IMR-90 (cell line): ENCODE measurements at places on chromosomes 1 and 21. TPM values are rescaled to one million over a fixed set of nuclear protein-coding genes. Genes with fewer than 3 reads are reported as not detected.

TYW3 gene
- 16.5 and 23.9 TPM in 2 replicates for total RNA-seq

S100A5 gene
- 0.56 TPM in 1 of 2 replicates, not detected in the other for total RNA-seq

BCAR3 gene
- total RNA-seq, result 46.4 TPM in 2 replicates

S100A7 gene
- total RNA-seq, result not detected in 2 replicates

S100A8 gene
- total RNA-seq, result not detected in 2 replicates

GBP1 gene
- total RNA-seq, result 108 and 118 TPM in 2 replicates

CALML6 gene
- not detected in 2 replicates for total RNA-seq

MYOG gene
- not detected in 2 replicates for total RNA-seq

RUNX3 gene
- not detected in 2 replicates for total RNA-seq

NBPF20 gene
- total RNA-seq, result 2.9 and 3.1 TPM in 2 replicates

ZNF695 gene
- 0.54 and 1.1 TPM in 2 replicates for total RNA-seq

CD48 gene
- not detected in 2 replicates for total RNA-seq

ASAP3 gene
- total RNA-seq, result 15.3 and 18.6 TPM in 2 replicates

SH3BGR gene
- 1.1 and 1.6 TPM in 2 replicates for total RNA-seq

ZNF644 gene
- 45.3 and 66.7 TPM in 2 replicates for total RNA-seq

RIPPLY3 gene
- total RNA-seq, result not detected in 2 replicates

FH gene
- total RNA-seq, result 78.7 and 101 TPM in 2 replicates

SEC22B gene
- total RNA-seq, result 57.4 and 78.9 TPM in 2 replicates

KCNJ6 gene
- total RNA-seq, result under 0.01 TPM in 2 replicates

CYP4A22 gene
- not detected in 2 replicates for total RNA-seq

FAM72C gene
- total RNA-seq, result 0.72 and 0.83 TPM in 2 replicates

ALPL gene
- 0.54 and 0.56 TPM in 2 replicates for total RNA-seq

GJA8 gene
- total RNA-seq, result not detected in 2 replicates

MSH4 gene
- under 0.01 TPM in 2 replicates for total RNA-seq

DUSP23 gene
- 4.1 and 4.2 TPM in 2 replicates for total RNA-seq

EPHA10 gene
- not detected in 2 replicates for total RNA-seq

GBP6 gene
- total RNA-seq, result not detected in 2 replicates

GABRD gene
- not detected in 2 replicates for total RNA-seq

COL11A1 gene
- 5.2 and 10.0 TPM in 2 replicates for total RNA-seq

LAMC1 gene
- 361 and 394 TPM in 2 replicates for total RNA-seq

ILDR2 gene
- under 0.01 TPM in 2 replicates for total RNA-seq

SMG7 gene
- total RNA-seq, result 20.8 and 22.6 TPM in 2 replicates

HSD11B1 gene
- 0.28 and 0.72 TPM in 2 replicates for total RNA-seq

ARHGAP30 gene
- total RNA-seq, result not detected in 2 replicates

LDLRAP1 gene
- total RNA-seq, result 3.6 and 4.5 TPM in 2 replicates

LAPTM5 gene
- under 0.01 TPM in 1 of 2 replicates, not detected in the other for total RNA-seq

CAMK2N1 gene
- 10.2 and 28.9 TPM in 2 replicates for total RNA-seq

PDZK1IP1 gene
- total RNA-seq, result not detected in 2 replicates

COL6A1 gene
- 173 and 186 TPM in 2 replicates for total RNA-seq
